ENCODE measurements at places on chromosomes 16 and 17. TPM values are rescaled to one million over a fixed set of nuclear protein-coding genes. Genes with fewer than 3 reads are reported as not detected.

DNA sequence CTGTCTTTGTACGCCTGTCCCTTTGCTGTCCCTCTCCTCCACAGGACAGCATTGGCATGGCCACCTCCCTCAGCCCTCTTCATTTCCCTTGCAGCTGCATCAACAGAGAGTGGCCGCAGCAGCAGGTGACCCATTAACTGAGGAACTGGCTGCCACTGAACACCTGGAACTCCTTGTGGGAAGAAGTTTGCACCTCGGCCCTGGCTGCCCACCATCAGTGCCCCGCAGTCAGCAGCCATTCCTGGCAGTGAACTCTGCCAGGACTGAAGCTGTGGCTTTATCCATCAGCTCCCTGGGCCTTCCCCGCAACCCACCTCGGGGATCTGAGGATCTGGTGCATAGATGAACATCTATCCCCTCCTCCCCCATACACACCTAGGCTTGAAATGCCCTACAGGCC is 13.1 kb upstream of the RNF135 start:
- DNase-seq = no peak

- peak; percentile 93 for DNase-seq
These were observed 6.7 kb downstream of the RHBDF1 start for GRCh38 chr16:65745-66144.

DNA sequence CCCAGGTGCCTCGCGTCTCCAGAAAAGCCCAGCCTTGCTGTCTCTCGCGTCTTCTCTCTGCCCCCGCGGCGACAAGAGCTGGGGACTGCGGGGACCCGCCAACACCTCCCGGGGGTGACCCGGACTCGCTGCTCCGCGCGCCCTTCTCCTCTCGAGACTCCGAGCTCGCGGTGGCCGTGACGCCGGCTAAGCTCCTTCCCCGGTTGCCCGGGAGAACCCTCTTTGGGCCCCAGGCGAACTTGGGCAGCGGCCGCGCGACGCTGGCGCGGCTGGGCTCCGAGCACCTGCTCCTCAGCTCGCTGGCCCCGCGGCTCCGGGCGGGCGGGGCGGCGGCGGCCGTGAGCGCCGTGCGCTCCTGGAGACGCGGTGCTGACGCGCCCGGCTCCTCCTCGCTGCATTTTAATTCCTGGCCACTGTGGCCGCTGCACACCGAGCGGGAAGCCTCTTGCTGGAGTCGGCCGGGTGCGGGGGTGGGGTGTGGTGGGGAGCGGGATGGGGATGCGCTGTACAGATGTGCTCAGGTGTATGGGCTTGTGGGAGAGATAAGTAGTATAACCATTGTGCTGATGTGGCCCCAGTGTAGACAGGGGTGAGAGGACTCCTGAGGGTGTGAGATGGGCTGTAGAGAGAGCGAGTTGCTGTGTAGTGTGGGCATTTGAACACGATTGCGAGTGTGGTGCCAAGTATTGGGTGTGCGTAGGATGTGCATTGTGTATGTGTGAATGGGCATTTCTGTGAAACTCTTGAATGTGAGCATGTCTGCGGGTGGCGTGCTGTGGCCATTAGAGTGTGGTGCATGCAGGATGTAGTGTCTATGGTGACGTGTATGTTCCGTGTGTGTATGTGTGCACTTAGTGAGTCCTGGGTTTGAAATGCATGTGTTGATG is at the start of gene ASIC2:
ASIC2 (minus strand) TSS at position 315 of the 887 bp plus-strand sequence.
- no peak for DNase-seq

GRCh38 chr16:51430716-51431369 is 279.8 kb upstream of the SALL1 start:
- no peak for DNase-seq

Gene NT5M
- total RNA-seq = 9.3 TPM

GRCh38 chr16:10584981-10585438 is 4.6 kb upstream of the EMP2 start:
- no peak for DNase-seq

Data from activated CD4-positive, alpha-beta memory T cell treated with anti-CD3 and anti-CD28 coated beads for 36 hours (primary cell).